Non-pigmented ciliary epithelial cell (primary cell): ENCODE measurements at places on chromosomes 5 and 9.

DNA sequence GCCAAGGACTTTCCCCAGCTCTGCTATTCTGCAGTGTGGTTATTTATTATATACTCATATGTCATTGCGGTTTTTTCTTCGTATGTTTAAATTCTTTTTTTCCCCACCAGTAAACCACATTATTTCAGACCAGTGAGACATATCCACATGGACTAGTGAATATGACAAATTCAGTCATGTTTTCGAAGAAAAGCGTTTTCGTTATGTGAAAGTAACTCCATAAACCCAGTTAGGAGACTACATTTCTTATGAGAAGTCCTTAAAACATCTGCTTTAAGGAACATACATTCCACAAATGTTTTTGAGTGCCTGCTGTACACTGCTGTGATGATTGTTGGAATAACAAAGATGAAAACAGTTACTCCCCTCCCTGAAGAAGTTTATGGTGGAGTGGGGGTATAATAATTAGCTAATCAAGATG is 591.8 kb upstream of the CLINT1 start:
- no peak for DNase-seq

- peak; percentile 69 for DNase-seq
Observed at GRCh38 chr5:94691949-94692348, 73.5 kb downstream of the SLF1 start.

DNA sequence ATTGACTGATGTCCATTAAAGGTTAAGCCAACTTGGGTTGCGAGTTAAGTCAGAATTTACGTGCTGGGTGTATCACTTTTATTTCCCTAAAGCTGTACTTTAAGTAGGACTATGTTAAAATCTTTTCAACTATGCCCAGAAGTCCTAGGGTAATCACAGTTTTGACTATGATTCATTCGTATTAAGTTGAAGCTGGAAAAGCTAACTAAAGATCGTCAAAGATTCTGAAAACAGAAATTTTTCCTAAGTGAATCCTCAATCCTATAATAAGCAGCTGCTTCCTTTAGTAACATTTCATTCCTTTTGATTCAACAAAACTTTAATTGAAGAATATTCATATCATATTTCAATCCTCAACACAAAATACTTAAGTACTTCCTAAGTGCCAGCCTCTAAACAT is 460.4 kb downstream of the ACTL7B start:
- DNase-seq, result no peak

GRCh38 chr5:153445875-153446579 is 44.4 kb upstream of the GRIA1 start:
- DNase-seq, result no peak

GRCh38 chr5:157914151-157914788 is 55.3 kb upstream of the CLINT1 start:
- no peak for DNase-seq

DNA sequence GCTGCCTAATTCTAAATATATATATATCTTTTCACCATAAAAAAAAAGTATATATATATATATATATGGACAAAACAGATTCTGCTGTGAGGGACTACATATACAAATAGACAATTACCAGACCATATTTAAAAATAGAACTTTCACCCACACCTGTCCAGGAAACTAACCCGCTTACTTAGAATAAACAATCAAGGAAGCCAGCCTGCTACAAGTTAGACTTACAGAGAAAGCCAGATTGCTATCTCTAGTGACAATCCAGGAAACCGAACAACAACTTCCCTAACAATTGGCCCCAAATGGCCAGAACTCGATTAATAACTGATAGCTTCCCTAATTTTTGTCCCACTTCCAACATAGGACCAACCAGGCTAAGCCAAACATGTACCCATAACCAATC is 5.9 kb downstream of the GLDC start:
- DNase-seq, result no peak

- no peak for DNase-seq
Observed at GRCh38 chr5:93304456-93305250, 276.4 kb downstream of the NR2F1-AS1 start.

DNA sequence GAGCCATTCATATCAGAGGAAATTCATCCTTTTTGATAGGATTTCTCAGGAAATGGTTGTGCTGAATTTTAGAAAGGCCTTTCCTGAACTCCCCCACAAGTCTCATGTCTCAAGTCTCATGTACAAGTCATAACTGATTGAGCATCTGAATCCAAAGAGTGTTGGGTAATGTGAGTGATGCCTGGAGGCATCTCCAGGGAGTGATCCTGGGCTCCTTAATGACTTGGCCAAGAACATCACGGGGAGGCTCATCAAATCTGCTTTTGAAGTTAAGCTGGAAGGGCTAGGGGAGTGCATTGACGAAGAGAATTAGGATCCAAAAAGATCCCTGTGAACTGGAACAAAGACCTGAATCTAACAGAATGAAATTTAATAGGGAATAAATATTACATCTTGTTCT is 79.2 kb downstream of the MAST4 start:
- DNase-seq, result no peak

- DNase-seq, result no peak
Observed at GRCh38 chr9:16572005-16572734, 298.3 kb downstream of the BNC2 start.

DNA sequence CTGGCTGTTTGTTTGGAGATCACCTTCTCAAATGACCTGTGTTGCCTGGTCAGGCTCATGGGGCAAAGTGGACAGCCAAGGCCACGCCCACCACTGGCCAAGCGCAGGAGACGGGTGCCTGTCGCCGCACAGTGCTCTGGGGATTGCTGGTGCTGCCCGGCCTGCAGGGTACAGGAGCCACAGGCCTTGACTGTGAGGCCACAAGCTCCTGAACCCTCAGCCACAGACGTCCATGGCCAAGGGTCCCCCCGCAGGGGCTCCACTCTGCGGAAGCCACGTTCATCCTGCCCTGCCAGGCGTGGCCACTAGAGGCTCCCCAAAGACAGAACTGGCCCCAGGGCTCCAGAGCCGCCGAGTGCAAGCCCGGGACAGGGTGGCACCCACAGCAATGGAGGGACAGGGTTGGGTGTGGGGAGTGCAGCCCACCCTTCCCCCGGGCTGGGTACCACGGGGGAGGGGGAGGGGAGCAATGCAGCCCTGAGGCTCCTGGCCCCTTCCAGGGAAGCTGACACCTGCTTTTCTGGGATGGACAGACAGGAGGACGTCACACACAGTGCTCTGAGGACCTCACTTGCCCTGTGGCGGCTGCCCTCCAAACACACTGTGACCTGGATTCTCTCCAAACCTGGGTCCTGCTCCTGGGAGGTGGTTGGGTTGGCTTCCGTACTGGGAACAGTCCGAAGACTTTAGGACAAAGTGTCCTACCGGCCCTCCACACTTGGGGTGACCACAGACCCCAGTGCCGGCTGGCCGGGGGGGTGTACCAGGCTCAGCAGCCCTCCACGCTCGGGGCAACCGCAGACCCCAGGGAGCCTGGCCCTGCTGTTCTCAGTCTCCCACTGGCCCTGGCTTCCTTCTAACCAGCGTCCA is 21.5 kb downstream of the TPPP start:
- no peak for DNase-seq

- no peak for DNase-seq
Observed at GRCh38 chr9:81566074-81566698, 123.2 kb downstream of the TLE1 start.

DNA sequence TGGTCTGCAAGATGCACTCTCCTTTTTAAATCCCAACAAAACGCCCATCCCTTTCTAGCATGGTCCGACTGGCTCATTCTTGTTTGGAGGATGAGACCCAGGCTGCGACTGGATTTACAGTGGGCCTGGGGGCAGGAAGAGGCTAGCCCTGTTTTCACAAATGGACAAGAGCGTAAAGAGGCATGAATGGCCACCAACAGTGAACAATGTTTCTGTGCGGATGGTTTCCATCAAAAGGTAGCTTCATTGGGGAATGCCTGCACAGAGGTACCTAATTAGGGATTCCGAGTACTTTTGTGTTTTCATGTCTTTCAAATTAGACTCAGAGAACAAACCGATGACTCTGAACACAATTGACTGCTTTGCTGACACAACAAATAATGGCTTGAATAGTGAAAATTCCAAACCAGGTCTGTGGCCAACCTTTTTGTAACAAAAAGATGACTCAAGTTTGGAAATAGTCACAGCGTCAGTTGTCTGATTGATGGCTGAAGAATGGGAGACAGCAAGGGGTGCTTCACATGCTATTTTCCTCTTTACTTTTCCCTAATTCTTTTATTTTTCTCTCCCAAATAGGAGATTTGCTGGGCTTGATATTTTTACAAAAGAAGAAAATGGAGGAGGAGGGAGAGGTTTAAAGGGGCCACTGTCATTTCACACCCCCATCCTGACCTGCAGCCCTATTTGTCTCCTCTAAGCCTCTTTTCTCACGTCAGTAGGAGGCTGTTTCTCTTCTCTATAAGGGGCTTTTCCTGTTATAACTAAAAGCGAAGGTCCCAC is 208.1 kb upstream of the S1PR3 start:
- no peak for DNase-seq

GRCh38 chr5:123882319-123882964 is 370.5 kb downstream of the CSNK1G3 start:
- DNase-seq, result no peak

DNA sequence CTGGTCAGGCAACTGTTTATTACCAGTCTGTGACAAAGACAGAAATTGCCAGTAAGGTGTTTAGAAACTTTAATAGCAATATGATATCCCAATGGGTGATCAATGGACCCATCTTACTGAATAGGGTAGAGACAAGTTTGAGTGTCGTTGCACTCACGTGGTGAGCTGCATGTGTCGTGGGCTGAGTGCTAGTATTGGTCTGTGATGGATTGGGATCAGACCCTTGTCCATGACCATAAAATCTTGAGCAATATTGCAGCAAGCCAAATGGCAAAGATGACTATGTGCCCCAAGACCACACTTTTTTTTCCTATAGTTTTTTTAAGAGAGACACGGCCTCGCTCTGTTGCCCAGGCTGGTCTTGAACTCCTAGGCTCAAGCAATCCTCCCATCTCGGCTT is 114.5 kb downstream of the PALM2AKAP2 start:
- DNase-seq, result no peak

GRCh38 chr9:20551835-20552234 is 70.5 kb downstream of the MLLT3 start:
- DNase-seq, result no peak

DNA sequence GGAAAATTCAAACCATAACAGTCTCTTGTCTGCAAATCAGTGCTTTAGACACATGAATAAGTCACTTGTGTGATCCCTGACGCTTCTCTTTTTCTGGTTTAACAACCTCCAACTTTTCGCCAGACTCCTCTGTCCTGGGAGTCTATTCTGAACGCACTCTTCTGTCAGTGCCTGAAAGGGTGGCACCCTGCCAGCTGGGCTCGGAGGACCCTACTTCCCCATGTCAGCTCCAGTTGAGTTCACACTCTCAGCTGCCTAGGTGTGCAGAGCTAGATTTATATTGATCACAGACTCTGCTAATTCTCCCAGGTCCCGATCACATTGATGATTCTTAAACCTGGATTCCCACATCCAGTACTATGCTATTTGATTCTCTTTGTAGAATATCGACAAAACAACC is 649.1 kb downstream of the BNC2 start:
- no peak for DNase-seq

GRCh38 chr5:81848362-81848880 is 97.5 kb upstream of the SSBP2 start:
- no peak for DNase-seq

GRCh38 chr5:81268521-81269196 is 32.7 kb upstream of the ZCCHC9 start:
- DNase-seq, result peak; percentile 61

DNA sequence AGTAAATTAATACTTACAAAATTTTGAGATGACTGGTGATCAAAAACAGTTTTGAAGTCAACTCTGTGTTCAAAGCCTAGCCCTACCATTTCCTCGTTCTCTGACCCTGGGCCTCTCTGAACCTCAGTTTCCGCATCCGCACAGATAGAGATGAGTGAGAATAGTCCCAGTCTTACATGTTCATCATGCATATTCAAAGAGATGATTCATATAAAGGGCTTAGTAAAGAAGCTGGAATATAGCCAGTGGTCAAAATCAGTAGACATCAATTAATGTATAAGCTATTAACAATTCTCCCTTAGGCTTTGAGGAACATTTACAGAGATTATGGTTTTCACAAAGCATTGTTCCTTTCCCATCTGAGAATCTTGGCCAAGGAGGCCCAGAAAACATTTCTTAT is 250.6 kb downstream of the SPOCK1 start:
- DNase-seq, result no peak

DNA sequence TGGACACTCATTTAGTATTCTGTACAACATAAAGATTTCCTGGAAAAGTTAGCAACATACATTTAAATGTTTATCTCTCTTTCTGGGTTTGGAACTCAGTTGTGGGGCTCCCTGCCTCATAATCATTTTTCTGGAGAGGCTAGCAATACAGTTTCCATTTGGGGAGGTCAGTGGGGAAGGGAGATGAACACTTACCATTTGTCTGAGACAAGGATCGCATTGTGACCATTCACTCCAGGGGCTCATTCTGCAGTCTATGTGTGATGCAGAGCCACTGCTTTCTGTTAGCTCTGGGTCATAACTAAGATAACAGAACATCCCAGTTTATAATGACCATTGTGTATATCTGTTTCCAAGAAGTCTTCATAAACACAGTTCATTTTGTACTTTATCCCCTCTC is 22.4 kb downstream of the C9 start:
- no peak for DNase-seq

DNA sequence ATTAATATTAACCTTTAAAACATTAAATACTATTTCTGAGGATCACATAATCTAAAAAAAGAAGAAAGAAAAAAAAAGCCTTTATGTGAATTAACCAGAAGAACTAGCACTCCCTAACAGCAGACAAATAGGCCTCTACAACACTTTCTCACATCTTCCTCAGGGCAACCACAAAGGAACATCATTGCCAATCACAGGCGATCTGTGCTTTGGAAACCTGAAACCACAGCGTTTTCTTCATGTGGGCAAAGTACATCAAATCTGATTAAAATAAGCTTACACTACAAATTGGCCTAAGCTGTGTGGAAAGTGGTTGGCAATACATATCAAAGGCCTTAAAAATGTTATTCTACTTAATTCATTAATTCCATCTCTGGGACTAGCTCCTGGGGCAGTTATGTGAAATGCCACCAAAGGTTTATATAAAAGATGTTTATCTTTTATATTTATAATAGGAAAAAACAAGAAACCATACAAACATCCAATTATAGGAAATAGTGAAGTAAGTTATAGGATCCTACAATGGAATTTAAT is 184.8 kb upstream of the TBCA start:
- DNase-seq, result no peak

DNA sequence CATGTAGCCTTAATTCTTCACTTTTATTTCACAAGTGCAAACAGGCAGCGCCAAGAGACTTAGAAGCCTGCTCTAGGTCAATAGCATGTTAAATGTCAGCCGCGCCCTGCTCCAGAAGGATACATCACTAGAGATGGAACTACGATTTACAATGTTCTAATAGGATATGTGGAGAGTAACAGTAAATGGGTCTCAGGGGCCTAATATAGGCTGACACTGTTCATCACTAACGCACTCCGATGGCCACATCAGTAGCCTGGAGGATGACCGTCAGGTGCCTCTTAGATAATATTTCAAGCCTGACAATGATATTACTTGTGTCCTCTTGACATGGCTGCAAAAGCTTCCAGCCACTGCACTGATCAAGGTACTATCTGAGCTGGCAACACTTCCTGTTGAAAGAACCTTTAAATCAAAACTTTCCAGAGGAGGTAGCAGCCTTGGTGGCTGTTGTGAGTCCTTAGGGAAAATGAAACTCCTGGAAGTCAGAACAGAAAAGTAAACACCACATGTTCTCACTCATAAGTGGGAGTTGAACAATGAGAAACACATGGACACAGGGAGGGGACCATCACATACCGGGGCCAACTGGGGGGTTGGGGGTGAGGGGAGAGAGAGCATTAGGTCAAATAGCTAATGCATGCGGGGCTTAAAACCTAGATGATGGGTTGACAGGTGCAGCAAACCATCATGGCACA is 35.0 kb downstream of the PTTG1 start:
- no peak for DNase-seq

GRCh38 chr5:158786390-158786789 is 313.3 kb downstream of the EBF1 start:
- no peak for DNase-seq
